ENCODE measurements at places on chromosomes 11 and 22.

GRCh38 chr22:37680191-37680851 is 4.9 kb downstream of the LGALS1 start:
- no peak for DNase-seq

DNA sequence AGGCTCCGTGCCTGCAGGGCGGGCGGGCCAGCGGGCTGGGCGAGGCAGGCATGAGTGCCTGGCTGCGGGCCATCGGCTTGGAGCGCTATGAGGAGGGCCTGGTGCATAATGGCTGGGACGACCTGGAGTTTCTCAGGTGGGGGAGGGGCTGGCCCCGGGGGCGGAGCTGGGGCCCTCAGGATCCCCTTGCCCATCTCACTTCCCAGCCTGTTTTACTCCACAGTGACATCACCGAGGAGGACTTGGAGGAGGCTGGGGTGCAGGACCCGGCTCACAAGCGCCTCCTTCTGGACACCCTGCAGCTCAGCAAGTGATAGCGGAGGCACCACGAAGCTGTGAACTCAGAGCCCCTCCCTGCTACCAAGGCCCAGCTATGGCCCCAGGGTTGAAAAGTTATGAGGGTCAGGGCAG is 5.9 kb downstream of the PHOX2A start:
- peak; percentile 65 for DNase-seq

- no peak for DNase-seq
These were observed 15.6 kb downstream of the APOL4 start for GRCh38 chr22:36185828-36186624.

- no peak for DNase-seq
These were observed 65.8 kb downstream of the CSTPP1 start for GRCh38 chr11:47002390-47002789.

- DNase-seq: no peak
These were observed 160.2 kb downstream of the LDLRAD3 start for GRCh38 chr11:36103933-36104530.

- DNase-seq: no peak
These were observed 54.0 kb downstream of the C11orf58 start for GRCh38 chr11:16792426-16792825.

DNA sequence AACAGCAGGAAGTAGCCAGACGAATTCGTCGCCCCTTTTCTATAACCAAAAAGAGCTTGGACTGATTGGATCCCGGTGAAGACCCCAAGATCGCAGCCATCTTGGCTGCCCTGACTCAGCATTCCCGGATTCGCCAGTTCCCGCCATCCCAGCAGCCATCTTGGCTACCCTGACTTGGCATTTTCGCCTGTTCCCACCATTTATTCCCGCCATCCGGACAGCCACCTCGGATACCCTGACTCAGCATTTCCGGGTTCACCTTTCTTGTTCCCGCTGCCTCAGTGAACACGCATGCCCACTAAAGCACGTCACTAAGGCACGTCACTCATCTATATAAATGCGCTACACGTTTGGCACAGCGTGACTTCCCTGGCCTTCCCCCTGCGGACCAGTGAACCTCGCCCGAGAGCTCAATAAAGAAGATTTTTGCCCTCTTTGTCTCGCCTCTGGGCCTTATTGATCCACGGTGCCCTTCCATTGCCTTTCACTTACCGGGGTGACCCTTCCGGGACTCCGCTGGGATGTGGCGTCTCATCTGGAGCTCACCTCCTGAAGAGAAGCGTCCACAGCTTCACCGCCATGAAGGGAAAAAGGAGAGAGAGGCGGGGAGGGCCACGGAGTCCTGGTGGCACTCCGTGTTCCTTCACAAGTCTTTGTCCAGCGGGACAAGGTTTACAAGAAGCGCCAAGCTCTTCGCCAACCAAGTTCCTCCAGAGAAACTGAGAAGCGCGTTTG is 4.0 kb upstream of the OR56A3 start:
- no peak for DNase-seq

GRCh38 chr22:28441720-28442263 is 237.8 kb downstream of the TTC28 start:
- no peak for DNase-seq

DNA sequence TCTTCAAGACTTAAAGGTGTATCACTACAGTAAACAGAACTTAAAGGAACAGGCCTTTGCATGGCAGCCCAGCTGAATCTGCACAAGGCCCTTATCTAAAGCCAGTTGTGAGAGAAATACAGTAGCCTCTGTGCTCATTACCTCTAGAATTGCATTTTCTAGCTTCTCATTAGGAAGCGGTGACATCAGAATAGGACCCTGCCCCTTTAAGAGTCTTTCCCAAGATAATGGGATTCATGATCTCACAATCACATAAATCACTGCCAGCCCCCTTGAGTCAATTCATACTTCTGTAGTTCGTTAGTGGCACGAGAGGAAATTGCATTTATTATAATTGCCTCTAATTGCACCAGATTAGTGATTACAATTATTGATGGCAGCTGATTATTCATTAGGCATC is 170.3 kb downstream of the NTM start:
- no peak for DNase-seq

GRCh38 chr11:108472681-108473080 is 5.4 kb upstream of the C11orf65 start:
- DNase-seq: no peak

DNA sequence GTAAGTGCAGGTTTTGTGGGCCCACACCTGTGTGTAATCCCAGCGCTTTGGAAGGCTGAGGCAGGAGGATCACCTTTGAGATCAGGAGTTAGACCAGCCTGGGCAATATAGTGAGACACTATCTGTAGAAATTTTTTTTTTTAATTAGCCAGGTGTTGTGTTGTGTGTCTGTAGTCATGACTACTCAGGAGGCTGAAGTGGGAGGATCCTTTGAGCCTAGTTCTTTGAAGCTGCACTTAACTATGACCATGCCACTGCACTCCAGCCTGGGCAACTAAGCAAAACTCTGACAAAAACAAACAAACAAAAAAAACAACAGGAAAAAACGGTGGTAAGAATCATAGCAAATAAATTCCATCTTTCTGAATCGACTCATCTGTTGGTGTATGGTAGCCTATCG is 268.6 kb upstream of the PDGFD start:
- no peak for DNase-seq

DNA sequence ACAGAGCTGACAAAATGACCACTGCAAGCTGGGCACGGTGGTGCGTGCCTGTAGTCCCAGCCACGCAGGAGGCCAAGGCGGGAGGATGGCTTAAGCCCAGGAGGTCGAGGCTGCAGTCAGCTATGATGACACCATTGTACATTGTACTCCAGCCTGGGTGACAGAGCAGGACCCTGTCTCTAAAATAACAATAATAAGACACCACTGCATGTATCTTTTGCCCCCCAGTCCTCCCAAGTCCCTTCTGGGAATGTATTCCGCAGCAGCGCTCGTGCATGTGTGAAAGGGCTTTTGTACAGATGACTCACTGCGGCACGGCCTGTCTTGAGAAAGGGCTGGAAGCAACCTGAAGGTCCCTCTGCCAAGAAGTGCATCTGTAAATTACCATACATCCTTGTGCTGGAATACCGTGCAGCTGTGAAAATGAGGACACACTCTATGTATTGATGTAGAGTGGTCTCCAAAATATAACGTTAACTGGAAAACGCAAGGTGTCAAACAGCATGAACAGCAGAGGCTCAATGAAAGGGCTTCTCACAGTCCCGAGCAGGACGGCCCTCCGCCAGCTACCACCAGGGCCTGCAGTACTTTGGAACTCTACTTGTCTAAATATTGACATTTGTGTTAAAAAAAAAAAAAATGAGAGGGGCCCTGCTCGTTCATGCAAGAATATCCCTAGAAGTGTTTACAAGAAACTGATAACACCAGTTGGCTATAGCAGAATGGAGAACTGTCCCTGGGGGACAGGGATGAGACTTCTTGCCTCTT is 9.0 kb upstream of the CDC42EP2 start:
- no peak for DNase-seq

DNA sequence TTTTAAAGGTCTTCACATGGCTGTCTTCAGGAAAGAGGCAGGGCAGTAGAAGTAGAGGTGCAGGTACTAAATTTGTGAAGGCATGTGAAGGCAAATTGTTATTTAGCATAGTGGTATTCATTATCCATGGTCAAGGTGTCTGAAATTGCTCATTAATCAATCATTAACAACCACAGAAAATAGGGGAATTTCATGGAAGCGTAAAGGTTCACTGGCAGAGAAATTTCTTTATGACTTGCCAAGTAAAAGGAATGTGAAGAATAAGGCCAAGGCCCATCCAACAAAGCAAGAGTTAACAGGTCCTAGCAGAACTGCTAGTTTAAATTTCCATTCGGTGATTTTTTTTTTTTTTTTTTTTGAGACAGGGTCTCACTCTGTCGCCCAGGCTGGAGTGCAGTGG is 59.0 kb downstream of the RSF1 start:
- no peak for DNase-seq

DNA sequence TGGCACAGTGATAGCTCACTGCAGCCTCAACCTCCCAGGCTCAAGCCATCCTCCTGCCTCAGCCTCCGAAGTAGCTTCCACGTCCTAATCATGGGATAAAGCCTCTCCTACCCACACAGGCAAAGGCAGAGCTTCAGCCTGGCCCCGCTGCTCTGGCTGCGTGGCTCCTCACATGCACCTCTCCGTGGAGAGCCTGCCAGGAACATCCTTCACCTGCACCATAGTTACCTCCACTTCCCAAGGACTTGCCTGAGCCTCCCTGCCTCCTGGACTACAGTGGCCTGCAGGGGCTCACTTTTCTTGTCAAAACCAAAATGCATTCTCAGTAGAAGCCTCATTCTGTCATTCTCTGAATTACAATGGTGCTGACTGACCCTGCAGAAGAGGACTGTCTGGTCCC is 6.5 kb downstream of the C11orf16 start:
- no peak for DNase-seq

DNA sequence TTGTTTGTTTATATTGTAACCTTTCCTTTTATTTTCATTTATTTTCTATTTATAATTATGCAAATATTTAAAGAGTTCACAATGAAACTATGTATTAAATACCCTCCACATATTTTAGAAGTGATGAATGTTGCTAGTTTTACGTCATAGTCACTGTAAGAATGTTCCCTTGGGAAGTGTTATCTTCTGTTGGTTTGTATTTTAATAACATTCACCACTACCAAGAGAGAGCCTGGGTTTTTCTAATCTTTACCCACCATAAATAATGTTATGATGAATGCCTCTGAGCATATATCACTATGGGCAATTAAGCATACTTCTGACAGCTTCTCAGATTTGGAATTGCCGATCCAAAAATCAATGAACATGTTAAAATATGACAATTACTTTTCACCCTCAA is 80.7 kb downstream of the GGT1 start:
- no peak for DNase-seq

GRCh38 chr22:44920183-44920582 is 89.6 kb downstream of the PHF21B start:
- no peak for DNase-seq

GRCh38 chr11:133618544-133618943 is 86.2 kb upstream of the OPCML start:
- DNase-seq: no peak

GRCh38 chr22:41862160-41862529 is 29.2 kb downstream of the SREBF2 start:
- peak; percentile 39 for DNase-seq

GRCh38 chr22:39209756-39210155 is 35.0 kb downstream of the PDGFB start:
- no peak for DNase-seq

DNA sequence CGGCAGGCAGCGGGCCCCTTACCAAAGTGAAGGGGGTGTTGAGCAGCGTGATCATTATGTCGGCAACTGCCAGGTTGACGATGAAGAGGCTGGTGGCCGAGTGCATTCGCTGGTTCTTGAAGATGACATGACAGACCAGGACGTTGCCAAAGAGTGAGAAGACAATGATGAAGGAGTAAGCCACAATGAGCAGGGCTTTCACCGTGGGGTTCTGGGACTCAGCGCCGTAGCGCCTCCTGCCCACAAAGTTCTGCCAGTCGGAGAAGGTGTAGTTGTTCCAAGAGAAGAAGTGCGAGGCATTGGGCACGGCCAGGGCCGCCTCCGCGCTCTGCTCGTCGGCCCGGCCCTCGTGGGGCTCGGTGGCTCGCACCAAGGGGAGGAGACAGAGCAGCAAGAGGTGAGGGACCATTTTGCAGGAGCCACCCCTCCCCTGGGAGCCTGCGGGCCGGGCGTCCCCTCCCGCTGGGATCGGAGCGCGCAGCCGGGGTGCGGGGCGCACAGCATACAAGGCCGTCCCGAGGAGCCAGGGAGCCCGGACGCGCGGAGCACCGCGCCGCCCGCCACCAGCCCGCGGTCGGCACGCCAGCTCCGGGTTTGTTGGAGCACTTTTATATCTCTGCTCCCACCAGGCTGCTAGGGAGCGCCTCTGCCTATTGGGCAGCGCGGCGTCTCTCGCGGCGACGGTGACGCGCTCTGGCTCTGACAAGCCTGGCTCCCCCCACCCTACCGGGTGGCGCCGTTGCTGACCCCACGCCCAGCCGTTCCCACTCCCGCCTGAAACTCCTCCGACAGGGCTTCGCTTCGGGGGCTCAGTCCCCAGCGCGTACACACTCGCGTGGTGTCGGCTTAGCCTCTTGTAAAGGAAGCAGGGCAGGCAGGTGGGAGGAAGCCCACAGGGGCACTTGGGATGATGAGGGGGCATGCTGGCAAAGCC is at the start of gene GPR83:
Gene GPR83, minus strand, starts transcription at position 581 of the 934 bp plus-strand sequence. Its CDS starts 172 bp downstream, at position 409.
- DNase-seq: no peak

- DNase-seq: no peak
These were observed 84.3 kb upstream of the SYN3 start for GRCh38 chr22:33142282-33143055.

GRCh38 chr11:2825889-2826678 is 59.5 kb downstream of the CDKN1C start:
- DNase-seq: no peak

DNA sequence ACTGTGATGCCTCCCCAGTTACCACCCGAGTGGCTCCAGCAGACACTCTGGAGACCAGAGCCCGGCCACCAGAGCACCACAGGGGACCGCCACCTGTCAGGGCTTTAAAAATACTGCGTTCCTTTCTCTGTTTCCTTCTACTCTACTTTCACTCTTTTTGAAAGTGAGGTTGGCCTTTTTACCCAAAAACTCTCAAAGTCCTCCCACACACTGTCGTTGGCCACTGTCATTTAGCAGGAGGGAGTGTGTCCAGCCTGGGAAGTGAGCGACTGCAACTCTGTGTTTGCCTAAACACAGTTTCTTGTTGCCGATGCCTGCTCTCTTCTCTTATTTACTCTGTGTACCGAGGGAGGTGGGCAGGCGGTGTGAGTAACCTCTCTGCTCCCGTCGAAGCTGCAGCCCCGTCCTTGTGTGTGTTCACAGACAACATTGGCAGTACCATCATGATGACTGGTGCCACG is 90.8 kb upstream of the CLDN5 start:
- DNase-seq: no peak

DNA sequence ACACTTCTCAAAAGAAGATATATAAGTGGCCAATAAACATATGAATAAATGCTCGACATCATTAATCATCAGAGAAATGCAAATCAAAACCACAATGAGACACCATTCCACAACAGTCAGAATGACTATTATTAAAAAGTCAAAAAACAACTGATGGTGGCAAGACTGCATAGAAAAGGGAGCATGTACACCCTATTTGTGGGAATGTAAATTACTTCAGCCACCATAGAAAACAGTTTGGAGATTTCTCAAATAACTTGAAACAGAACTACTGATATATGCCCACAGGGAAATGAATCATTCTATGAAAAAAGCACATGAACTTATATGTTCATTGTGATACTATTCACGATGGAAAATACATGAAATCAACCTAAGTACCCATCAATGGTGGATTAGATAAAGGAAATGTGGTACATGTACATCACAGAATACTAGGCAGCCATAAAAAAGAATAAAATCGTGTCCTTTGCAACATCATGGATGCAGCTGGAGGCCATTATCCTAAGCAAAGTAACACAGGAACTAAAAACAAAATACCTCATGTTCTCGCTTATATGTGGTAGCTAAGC is 42.4 kb downstream of the GLYATL2 start:
- DNase-seq: no peak

- DNase-seq: no peak
These were observed 74.2 kb downstream of the MORC2 start for GRCh38 chr22:30894371-30894740.

All from activated CD4-positive, alpha-beta memory T cell treated with anti-CD3 and anti-CD28 coated beads, Interleukin-2, amount 10 ng/mL, durations not matched to agents 7 days and 5 days (primary cell).